ENCODE measurements at places on chromosomes 4 and X. TPM values are rescaled to one million over a fixed set of nuclear protein-coding genes. Genes with fewer than 3 reads are reported as not detected.

ARL9 gene
- 0.62 TPM for polyA plus RNA-seq

ATOH1 gene
- polyA plus RNA-seq = not detected

- no peak for DNase-seq
Measured at GRCh38 chr4:189046642-189047041, 894.0 kb upstream of the FRG1 start.

GRCh38 chr4:155960522-155960921 is 6.9 kb upstream of the CTSO start:
- DNase-seq = no peak

GRCh38 chr4:118099106-118099505 is 64.8 kb downstream of the NDST3 start:
- DNase-seq = no peak

DNA sequence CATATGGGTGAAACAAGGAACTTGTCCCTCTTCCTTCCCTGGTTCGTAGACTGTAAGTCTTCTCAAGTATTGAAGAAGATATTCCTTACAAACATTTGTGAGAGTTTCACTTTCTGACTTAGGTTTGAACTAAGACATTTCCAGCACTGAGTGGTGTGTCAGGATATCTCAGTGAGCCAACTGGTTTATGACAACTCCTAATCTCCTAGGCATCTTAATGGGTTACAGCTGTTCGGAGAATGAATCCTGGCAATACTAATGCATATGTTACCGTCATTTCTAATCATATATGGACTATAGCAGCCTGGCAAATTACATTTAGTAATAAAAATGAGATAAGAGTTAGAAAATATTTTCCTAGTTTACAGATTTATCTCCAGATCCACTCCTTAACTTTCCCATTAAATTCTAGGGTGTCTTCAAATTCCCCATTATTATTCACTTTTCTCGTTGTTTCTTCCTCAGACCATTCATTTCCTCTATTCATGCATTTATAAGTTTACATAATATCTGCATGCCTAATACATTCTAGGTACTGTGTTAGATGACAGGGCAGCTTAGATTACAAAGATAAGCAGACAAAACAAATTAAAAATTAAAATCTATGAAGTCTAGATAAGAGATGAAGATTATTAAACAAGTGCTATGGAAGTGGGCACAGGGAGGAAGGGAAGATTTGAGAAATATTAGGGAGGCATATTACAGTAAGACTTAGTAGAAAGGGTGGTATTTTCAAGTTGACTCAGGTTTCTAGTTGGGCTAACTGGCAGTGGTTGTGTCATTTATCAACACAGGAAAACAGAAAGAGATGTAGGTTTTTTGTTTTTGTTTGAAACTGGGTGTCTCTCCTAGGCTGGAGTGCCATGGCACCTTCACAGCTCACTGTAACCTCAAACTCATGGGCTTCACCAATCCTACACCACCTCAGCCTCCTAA is 173.9 kb downstream of the WDFY3 start:
- no peak for DNase-seq

- no peak for DNase-seq
Measured at GRCh38 chrX:131944936-131945902, 77.9 kb upstream of the STK26 start.

DNA sequence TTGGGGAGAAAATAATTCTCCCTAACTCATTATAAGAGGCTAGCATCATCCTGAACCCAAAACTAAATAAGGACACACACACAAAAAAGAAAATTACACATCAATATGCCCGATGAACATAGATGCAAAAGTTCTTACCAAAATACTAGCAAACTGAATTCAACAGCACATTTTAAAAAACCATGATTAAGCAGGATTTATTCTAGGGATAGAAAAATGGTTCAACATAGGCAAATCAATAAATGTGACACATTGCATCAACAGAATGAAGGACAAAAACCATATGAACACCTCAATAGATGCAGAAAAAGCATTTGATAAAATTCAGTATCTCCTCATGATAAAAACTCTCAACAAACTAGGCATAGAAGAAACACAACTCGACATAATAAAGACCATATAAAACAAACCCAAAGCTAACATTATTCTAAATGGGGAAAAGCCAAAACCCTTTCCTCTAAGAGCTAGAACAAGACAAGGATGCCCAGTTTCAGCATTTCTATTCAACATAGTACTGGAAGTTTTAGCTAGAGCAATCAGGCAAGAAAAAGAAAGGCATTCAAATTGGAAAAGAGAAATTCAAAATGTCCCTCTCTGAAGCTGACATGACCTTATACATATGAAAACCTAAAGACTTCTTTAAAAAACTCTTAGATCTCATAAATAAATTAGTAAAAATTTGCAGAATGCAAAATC is 200.9 kb downstream of the NKX6-1 start:
- DNase-seq = no peak

DNA sequence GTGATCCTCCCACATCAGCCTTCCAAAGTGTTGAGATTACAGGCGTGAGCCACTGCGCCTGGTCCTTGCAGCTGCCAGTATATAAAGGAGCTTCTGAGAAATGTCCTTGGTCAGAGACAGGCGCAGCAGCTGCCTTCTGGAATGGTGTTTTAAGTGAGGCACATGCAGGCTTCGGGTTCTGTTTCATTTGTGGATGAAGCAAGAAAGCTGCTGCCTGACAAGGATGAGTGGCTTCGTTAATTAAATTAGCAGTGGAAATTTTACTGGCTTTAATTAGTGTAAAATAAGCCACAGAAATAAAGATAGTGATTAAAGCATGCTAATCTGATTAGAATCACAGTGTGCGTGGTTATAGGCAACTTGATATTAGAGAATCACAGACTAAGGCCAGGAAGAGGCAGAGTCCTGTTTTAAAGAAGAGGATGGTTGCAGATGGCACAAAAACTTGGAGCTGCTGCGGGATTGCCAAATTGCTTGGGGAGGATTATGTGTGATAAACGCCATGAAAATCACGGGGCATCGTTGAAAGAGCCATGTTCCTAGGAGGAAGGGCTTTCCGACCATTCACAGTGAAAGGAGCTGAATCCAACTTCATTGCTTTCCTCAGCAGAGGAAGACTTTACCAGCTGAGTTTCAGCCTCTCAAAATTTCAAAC is 348.4 kb upstream of the FAT1 start:
- DNase-seq = no peak

GRCh38 chr4:41475402-41475801 is 62.6 kb upstream of the LIMCH1 start:
- no peak for DNase-seq

- no peak for DNase-seq
Measured at GRCh38 chrX:1578511-1579173, 12.8 kb upstream of the AKAP17A start.
